Fibroblast of the aortic adventitia (primary cell): ENCODE measurements at places on chromosomes 2 and 18. TPM values are rescaled to one million over a fixed set of nuclear protein-coding genes. Genes with fewer than 3 reads are reported as not detected.

Gene HOXD8
- total RNA-seq, result 0.45 and 0.49 TPM in 2 replicates

Gene GPR39
- 0.41 and 12.7 TPM in 2 replicates for total RNA-seq

Gene ASB18
- not detected in 2 replicates for total RNA-seq

Gene LINC00305
- total RNA-seq, result not detected in 2 replicates

Gene INO80D
- total RNA-seq, result 4.7 and 12.0 TPM in 2 replicates

Gene AGXT
- not detected in 2 replicates for total RNA-seq

Gene TNP1
- total RNA-seq, result not detected in 2 replicates

Gene HOXD12
- not detected in 2 replicates for total RNA-seq

Gene NAT8
- not detected in 2 replicates for total RNA-seq

Gene GCG
- not detected in 2 replicates for total RNA-seq

Gene MSTN
- total RNA-seq, result 0.08 and 0.18 TPM in 2 replicates

Gene TPO
- total RNA-seq, result not detected in 2 replicates

Gene LCT
- total RNA-seq, result not detected in 2 replicates

Gene CSRNP3
- 2.3 and 3.4 TPM in 2 replicates for total RNA-seq

Gene CENPA
- 9.2 TPM in 1 of 2 replicates, not detected in the other for total RNA-seq

Gene SH3RF3
- 2.1 and 8.4 TPM in 2 replicates for total RNA-seq

Gene REG3A
- total RNA-seq, result not detected in 2 replicates

Gene CYTIP
- 0.82 and 1.4 TPM in 2 replicates for total RNA-seq

Gene COLEC11
- total RNA-seq, result 0.09 and 0.65 TPM in 2 replicates

Gene IL1RN
- 1.1 TPM in 1 of 2 replicates, not detected in the other for total RNA-seq

Gene ZC3H15
- 73.0 and 117 TPM in 2 replicates for total RNA-seq

Gene ALPI
- total RNA-seq, result not detected in 2 replicates

Gene HOXD13
- not detected in 2 replicates for total RNA-seq
